ENCODE measurements at places on chromosomes 2 and 18. TPM values are rescaled to one million over a fixed set of nuclear protein-coding genes. Genes with fewer than 3 reads are reported as not detected.

GRCh38 chr2:215396595-215397313, 39.1 kb downstream of the FN1 start:
- no peak for DNase-seq

MC5R gene
- total RNA-seq = 2.9 TPM

GRCh38 chr2:197558393-197558792, 42.5 kb downstream of the MOB4 start:
- no peak for DNase-seq

DNAH7 gene
- 11.4 TPM for total RNA-seq
